Activated gamma-delta T cell treated with Interleukin-2 at 50 U/mL for 16 hours (primary cell): ENCODE measurements at places on chromosomes 13 and 19.

DNA sequence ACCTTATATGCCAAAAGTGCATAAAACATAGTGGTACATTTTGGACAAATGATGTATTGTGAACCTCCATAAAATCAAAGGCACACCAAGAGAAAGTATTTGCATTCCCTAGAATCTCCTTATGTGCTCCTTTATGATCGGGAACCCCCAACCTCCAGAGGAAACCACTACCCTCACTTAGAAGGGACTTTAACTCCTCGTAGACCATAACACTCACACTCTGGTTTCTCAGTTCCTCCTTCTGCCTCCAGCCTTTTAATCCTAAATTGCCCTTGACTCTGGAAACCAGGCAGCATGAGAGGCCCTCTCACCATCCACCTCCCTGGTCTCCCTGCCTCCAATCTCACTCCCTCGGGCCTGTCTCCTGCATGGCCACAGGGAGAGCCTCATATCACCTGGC lies 9.8 kb upstream of the KCNN4 start:
- DNase-seq, result no peak

- DNase-seq, result no peak
These were observed 14.6 kb upstream of the PTOV1 start for GRCh38 chr19:49836176-49837008.

- no peak for DNase-seq
These were observed 11.2 kb upstream of the COMP start for GRCh38 chr19:18802354-18802753.

- DNase-seq, result no peak
These were observed 86.8 kb downstream of the UBL3 start for GRCh38 chr13:29763436-29764180.

DNA sequence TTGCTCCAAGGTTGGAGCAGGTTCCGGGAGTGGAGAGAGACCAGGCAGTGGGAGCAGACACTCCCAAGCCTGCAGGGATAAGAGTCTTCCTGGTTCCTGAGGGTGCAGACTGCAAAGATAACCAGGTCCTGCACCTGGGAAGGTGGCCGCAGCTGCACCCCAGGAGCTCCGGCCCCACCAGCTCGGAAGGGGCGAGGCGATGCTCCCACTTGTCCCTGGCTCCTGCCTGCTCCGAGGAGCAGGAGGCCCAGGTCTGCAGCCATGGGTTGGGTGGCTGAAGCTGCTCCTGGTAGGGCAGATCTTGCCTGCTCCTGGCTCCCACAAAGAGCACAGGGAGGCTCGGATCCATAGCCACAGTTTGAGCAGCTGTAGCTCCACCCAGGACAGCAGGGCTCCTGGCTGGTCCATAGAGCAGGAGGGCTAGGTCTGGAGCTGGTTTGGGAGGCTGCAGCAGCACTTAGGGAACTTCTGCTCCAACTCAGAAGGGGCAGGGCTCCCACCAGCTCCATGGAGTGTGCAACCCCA lies 251.6 kb upstream of the GPC6 start:
- DNase-seq, result no peak

- no peak for DNase-seq
These were observed 23.5 kb downstream of the FLT1 start for GRCh38 chr13:28471421-28471820.

DNA sequence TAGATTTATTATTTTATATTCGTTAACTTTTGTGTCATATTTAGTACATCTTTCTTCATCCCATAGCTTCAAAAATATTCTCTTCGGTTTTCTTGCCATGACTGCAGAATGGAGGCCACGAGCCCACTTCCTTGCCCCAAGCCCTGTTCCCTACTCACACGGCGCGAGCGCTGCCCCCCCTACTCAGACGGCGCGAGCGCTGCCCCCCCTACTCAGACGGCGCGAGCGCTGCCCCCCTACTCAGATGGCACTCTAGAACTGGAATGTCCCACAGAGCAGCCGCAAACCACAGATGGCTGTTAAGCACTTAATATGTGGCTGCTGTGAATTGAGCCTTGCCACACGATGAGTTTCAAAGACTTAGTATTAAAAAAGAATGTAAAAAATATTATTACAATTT lies 102.2 kb upstream of the PEG3 start:
- DNase-seq, result no peak

- peak; percentile 47 for DNase-seq
These were observed 14.8 kb downstream of the OPA3 start for GRCh38 chr19:45569619-45570421.

- no peak for DNase-seq
These were observed 3.1 kb downstream of the NCAN start for GRCh38 chr19:19214892-19215291.

DNA sequence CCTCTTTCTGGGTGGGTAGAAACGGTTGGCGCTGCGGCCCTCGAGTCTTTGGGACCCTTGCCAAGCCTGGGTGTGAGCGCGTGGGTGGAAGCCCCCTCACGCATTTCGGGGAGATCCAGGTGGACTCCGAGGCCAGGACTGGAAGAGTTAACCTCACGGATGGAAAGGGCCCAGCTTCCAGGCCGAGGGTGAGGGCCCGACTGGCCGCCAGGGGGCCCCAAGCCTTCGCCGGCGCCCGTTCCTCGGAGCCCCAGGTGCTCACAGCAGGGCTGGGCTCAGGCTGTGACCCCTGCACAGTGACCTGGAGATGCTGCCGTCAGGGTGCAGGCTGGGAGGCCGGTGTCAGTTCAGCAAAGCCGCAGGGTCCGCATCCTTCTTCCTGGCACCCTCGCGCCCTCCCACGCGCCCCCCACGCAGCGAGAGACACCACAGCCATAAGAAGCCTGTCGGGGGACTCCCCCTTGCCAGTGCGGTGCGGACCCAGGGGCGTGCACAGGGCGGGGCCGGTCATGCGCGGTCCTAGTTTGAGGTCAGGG lies 34.2 kb upstream of the TMEM255B start:
- DNase-seq, result peak; percentile 82

DNA sequence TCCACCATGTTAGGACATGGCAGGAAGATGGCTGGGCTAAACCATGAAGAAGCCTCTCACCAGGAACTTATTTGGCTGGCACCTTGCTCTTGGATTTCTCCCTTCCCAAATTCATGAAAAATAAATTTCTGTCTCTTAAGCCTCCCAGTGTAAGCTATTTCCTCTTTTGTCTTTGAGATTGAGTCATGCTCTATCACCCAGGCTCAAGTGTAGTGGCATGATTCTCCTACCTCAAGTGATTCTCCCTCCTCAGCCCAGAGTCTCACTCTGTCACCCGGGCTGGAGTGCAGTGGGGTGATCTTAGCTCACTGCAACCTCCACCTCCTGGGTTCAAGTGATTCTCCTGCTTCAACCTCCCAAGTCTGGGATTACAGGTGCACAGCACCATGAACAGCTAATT lies 12.6 kb downstream of the ZNF888 start:
- no peak for DNase-seq

DNA sequence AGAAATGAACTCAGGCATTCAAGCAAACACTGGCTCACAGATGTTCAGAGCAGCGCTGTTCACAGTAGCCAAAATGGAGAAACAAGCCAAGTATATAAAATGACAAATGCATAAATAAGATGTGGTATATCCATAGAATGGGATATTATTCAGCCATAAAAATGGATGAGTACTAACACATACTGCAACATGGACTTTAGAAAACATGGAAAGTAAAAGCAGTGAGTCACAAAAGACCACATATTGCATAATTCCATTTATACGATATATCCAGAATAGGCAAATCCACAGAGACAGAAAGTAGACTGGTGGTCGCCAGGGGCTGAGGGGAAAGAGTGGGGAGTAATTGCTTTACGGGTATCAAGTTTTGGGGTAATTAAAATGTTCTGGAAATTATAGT lies 6.6 kb downstream of the ZNF837 start:
- no peak for DNase-seq

- no peak for DNase-seq
These were observed 5.8 kb downstream of the PLPPR3 start for GRCh38 chr19:815775-816499.

DNA sequence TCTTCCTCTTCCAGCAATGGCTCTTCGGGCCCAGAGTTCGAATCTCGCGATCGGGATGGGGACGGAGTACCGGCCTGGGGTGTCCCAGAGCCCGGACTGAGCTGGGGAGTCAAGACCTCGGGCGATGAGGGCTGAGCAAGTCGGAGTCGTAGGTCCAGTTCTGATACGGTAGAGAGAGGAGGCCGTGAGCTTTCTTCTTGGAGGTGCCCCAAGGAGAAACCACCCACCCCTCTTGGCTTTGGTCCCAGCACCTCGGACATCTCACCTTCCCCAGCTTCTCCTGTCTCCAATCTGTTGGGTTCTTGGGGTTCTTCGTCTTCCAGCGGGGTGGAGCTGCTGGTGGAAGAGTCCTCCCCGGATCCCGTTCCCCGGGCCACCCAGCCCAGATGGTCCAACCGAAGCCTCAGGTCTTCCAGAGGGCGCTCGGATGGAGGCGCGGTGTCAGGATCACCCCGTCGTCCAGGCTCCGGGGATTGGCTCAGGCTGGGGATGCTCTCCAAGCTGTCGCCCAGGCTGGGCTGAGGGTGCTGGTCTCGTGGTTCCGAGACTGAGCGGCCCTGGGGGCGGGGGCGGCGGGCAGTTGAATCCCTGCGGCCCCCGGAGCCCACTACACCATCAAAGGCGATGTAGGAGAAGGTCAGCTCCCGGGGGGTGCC lies 2.5 kb downstream of the RTN2 start:
- no peak for DNase-seq

DNA sequence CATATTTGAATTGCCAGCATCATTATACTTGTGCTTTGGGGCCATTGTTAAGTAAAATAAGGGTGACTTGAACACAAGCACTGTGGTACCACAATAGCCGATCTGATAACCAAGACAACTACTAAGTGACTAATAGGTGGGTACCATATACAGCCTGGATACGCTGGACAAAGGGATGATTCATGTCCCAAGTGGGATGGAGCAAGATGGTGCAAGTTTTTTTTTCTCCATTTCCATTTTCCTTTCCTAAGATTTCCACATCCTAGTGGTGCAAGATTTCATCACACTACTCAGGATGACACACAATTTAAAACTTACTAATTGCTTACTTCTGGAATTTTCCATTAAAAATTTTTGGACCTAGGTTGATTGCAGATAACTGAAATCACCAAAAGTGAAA lies 15.1 kb downstream of the BRCA2 start:
- no peak for DNase-seq

GRCh38 chr19:45451131-45451849 lies 16.5 kb upstream of the FOSB start:
- DNase-seq, result peak; percentile 59

- no peak for DNase-seq
These were observed 12.8 kb upstream of the SAMD1 start for GRCh38 chr19:14103310-14103709.

DNA sequence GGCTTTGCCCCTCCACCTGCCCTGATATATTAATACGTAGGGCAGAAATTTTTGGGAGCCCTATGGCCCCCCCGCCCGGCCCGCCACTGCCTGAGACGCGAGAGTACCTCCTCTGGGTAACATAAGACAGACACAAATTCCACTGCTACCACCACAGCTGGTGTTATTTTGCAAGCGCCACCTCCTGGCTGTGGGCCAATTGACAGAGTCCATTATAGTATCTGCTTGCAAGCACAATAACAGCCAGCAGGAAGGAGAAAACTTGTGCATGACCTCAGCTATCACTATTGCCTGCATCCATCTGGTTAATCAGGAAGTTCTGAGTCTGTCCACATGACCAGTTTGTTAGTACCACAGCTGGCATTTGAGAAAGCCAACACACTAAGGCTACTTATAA lies 25.3 kb upstream of the OR10H2 start:
- peak; percentile 27 for DNase-seq

GRCh38 chr13:72754111-72754510 lies 26.4 kb downstream of the BORA start:
- DNase-seq, result no peak

DNA sequence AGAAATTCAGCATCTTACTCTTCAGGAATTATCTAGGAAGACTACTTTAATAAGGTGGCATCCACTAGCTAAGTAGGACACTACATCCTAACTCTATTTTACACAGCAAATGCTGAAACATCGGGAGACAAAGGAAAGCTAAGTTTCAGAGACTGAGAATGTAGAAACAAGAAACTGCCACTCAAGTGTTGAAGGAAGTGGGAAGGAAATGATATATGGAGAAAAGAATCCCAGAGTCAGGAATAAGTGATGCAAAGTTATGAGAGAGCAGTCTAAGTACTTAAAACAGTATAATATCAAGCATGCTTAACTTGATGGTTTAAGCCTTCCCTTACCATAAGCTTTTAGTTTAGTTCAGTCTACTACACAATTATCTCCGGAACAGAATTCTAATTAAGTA lies 52.4 kb downstream of the RBM26 start:
- DNase-seq, result no peak

GRCh38 chr13:23715762-23716235 lies 145.6 kb downstream of the TNFRSF19 start:
- DNase-seq, result no peak

DNA sequence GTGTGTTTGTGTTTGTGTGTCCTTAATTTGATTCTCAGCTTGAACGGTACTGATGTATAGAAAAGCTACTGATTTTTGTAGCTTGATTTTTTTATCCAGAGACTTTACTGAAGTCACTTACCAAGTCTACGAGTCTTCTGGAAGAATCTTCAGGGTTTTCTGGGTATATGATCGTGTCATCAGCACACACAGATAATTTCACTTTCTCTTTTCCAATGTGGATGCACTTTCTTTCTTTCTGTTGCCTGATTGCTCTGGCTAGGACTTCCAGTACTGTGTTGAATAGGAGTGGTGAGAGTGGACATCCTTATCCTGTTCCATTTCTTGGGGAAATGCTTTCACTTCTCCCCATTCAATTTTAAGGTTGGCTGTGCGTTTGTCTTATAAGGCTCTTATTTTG lies 7.9 kb upstream of the LILRB1 start:
- DNase-seq, result no peak

DNA sequence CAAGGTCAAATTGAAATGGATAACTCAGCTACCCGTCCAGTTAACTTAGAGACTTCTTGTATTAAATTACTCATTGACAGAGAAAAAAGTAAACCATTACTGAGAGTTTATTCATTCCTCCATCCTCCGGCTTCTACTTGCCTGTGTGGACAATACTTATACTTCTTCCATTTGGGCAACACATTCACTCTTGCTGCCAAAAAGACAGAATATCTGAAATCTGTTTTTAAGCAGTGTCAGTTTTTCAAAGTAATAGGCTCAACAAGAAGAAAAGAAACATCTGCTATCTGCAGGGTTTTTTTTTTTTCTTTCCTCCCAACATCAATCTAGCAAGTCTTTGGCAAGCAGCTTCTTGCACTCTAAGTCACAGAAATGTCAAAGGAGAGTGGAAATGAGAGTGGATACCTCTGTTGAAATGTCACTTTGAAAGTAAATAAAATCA lies 1142.8 kb downstream of the PCDH9 start:
- DNase-seq, result no peak

DNA sequence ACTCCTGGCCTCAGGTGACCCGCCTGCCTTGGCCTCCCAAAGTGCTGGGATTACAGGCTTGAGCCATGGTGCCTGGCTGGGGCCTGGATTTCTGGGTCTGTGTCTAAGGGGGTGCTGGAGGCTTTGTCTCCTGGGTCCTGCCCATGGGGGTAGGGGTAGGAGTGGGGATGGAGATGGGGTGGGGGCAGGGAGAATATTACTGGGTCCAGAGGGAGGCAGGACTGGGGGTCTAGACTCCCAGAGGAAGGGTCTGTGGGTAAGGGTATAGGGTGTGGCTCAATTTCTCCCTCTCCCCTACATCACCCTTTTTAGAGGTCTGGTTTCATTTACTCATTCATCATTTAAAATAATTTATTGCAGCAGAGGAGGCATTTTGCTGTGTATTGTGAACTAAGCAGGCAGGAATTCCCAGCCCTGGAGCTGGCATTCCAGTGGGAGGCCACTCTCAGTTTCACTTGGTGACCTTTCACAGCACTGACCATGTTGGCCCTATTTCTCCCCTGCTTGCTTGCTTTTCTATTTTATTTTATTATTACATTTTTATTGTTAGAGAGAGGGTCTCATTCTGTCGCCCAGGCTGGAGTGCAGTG lies 810 bp upstream of the NFKBID start:
- no peak for DNase-seq
